Fibroblast of skin of back (primary cell): ENCODE measurements at places on chromosomes 3 and 15.

GRCh38 chr3:48387634-48388033 lies 15.6 kb downstream of the FBXW12 start:
- DNase-seq, result no peak

GRCh38 chr15:50698101-50698500 lies 11.5 kb upstream of the TRPM7 start:
- no peak for DNase-seq

DNA sequence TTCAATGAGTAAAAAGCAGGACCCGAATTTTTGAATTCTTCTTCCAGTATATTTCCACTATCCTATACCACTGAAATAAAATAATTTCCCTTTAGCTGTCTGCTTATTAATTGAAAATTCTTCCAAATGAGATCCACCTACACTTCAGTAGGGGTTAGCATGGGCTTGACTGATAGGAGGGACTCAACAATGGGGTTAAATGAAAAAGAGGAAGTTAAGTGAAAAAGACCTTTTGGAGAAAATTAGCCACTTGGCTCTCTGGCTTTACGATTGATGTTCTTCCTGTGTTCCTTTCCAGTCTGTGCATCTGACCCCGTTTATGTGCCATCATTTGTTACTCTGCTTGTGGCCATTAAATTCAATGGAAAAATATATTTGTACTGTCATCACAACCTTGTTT lies 54.0 kb upstream of the GCNT3 start:
- DNase-seq, result no peak

GRCh38 chr3:101155825-101156224 lies 162.6 kb upstream of the ABI3BP start:
- no peak for DNase-seq

DNA sequence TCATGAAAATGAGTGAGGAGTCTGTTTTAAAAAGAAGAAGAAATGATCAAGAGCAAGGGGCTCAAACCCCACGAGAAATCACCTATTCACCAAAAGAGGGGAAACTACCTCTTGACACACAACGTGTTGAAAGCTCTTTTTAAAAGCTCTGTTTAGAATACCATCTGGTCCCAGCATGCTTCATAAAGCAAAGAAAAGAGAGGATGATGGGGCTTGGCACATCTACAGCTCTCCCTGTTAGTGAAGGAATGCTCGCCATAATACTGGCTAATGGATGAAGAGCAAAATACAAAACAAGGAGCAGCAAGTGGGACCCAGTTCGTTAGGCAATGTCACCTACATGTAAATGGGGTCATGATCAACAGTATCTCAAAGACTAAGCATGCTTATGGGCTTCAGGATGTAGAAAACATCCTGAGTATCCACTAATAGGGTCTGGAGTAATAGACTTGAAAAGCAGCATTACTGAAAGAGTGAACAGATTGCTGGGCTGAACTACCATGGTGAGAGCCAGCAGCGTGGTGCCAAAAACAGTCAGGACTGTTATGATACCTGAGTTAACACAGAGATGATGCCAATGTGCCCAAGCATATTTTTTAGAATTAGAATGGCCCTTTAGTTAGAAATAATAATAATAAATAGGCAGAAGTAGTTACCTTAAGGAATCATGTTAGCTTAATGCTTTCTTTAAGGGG lies 159.7 kb upstream of the POU1F1 start:
- peak; percentile 8 for DNase-seq

DNA sequence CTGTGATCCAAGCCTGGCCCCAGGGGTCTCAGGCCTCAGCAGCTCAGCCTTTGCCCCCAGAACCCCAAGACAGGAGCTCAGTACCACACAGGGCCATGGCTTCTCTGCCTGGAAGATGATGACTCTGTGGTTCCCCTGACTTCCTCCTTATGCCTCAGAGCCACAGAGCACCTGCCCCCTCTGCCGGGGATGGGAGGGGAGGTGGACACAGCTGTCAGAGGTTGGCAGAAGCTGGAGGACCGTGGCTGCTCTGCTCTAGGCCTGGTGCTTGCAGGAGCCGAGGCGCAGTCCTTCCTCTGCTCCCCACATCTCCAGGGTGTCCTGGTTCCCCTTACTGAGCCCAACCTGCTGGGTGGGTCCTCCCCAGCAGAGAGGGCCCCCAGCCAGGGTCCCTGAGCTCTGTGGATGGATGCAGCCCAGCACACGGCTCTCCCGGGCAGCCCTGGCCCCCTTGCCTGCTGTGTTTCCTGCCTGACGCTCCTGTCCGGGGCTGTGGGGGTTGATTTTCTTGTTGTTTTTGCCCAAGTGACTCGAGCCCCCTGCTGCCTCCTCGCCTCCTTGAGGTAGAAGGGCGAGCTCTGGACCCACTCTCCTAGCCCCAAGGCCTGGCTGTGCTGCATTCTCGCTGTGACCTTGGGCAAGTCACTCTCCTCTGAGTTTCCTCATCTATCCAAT lies 36.6 kb downstream of the PSTPIP1 start:
- DNase-seq, result no peak

- DNase-seq, result peak; percentile 40
Observed at GRCh38 chr3:49998326-49998725, 58.4 kb downstream of the RBM6 start.

DNA sequence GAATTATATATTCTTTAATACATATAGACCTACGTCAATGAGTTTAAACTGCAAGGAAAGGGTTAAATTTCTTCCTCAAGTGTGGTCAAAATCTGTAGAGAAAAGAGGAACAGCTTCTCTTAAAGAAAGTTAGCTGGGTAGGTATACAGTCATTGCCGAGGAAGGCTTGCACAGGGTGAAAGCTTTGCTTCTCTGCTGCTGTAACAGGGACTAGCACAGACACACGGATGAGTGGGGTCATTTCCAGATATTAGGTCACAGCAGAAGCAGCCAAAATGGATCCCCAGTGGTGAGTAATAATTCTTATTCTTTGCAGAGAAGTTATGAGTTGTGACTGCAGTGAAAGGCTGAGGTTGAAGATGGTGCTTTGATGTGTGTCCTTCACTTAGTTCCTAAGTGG lies at the start of gene CD86:
TSS of gene CD86 (plus strand) at position 148 of the 400 bp plus-strand sequence. CDS start at position 276, 128 bp downstream.
- no peak for DNase-seq

- no peak for DNase-seq
Observed at GRCh38 chr3:46085421-46086082, 58.3 kb upstream of the XCR1 start.

- peak; percentile 67 for DNase-seq
Observed at GRCh38 chr15:41904541-41905005, 10.7 kb upstream of the SPTBN5 start.

GRCh38 chr3:122245513-122246174 lies 62.2 kb downstream of the CASR start:
- peak; percentile 3 for DNase-seq

DNA sequence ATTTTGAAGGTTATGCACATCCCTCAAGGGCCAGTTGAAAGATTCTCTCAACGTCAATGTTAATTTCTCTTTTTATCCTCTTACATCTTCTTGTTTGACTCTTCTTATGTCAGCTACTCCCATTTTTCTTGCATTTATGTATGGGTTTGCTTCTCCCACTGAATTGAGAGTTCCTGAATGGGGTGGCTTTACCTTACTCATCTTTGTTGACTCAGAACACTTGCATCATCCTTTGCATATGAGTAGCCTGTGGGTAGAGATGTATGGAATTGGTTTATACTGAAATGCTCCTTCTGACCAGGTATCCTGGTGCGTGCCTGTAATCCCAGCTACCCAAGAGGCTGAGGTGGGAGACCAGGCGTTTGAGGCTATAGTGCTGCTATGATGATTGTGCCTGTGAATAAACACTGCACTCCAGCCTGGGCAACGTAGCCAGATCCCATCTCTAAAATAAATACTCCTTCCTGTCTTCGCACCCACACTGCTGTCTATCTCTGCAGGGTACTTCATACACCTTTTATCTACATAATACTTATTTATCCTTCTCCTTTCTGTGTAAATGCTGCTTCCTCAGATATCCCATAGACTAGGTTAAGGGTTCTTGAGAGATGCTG lies 123.6 kb upstream of the DPH6 start:
- DNase-seq, result no peak

DNA sequence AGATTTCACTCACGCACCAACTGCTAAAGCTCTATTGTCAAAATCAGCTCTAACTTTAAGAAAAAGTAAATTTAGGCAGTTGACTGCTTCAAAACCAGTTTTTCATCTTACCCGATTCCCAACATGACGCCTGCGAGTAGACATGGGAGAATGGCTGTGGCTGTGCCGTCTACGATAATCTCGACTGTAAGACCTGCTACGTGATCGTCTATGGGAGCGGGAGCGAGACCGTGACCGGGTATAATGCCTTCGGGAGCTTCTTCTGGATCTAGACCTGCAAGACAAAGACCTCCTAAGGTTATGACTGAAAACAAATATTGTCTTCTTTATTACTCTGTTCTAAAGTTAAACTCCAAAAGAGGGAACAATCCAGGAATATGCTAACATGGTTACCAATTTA lies 12.5 kb downstream of the TRA2B start:
- no peak for DNase-seq

- no peak for DNase-seq
Observed at GRCh38 chr3:192841428-192841827, 76.2 kb downstream of the MB21D2 start.

- DNase-seq, result no peak
Observed at GRCh38 chr3:34001022-34001421, 202.6 kb downstream of the PDCD6IP start.

DNA sequence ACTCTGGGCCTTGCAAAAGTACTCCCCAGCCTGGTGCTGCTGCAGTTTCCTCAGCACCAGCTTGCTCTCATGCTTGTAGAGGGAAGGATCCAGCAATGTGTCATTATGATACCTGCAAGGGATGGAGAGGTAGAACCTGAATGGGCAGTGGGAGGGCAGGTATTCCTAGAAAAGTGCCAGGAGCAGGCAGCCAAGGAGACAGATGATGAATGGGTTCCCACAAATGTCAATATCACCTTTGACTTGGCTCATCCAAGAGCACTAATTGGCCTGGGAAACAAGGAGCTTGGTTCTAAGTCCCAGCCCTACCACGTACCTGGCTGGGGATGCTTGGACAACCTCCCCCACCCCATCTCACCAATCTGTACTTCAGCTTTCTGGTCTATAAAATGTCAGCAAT lies 9.4 kb downstream of the CILP start:
- DNase-seq, result no peak

DNA sequence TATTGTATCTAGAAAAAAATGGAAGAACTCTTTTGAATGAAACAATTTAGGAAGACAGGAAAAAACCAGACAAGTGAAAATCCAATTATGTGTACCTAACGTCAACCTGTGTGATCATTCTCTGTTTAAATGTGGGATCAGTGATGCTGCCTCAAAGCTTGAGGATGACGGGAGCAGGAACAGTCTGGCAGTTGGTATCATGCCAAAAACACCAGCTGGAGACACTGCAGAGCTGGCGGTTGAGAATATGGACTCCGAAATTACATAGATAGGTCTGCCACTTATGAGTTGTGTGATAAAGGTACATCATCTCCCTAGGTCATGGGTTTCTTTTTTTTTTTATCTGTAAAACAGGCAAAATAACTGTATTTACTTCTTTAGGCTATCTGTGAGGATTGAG lies 480.5 kb downstream of the CNTN4 start:
- no peak for DNase-seq
